ENCODE measurements at places on chromosomes 7 and 10. TPM values are rescaled to one million over a fixed set of nuclear protein-coding genes. Genes with fewer than 3 reads are reported as not detected.
A peak's percentile ranks its signal among the peaks of the same experiment; 100 is the strongest.

DNA sequence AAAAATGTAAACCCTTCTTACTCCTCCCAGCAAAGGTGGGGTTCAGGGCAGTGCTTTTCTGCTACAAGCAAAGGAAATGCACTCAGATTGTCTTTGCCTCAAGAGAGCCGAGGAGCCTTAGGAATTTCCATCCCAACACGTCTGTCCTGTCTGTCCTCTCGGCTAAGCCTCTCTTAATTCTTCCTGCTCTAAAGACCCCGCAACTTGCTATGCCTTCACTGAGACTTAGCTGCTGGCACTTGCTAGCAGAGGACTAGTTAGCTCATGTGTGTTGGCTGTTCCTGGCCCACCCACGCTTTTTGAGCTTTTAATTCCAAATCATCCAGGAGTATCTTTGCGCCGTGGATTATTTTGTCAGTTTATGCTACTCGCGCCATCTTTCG is 481 bp upstream of the NPM3 start:
- DNase-seq = no peak
- no peaks in the 10 kb centered on the region for H3K27me3 ChIP-seq
- peak overlapping the region; percentile 85 for H3K4me3 ChIP-seq
- peak overlapping the region; percentile 71 for H3K27ac ChIP-seq
- peaks cover 37% of the 10 kb centered on the region for H3K4me1 ChIP-seq
- peaks cover 12% of the 10 kb centered on the region for H3K36me3 ChIP-seq

IFIT1 gene
- 18.8 TPM for total RNA-seq

RBM48 gene
- 8.5 TPM for total RNA-seq

DNA sequence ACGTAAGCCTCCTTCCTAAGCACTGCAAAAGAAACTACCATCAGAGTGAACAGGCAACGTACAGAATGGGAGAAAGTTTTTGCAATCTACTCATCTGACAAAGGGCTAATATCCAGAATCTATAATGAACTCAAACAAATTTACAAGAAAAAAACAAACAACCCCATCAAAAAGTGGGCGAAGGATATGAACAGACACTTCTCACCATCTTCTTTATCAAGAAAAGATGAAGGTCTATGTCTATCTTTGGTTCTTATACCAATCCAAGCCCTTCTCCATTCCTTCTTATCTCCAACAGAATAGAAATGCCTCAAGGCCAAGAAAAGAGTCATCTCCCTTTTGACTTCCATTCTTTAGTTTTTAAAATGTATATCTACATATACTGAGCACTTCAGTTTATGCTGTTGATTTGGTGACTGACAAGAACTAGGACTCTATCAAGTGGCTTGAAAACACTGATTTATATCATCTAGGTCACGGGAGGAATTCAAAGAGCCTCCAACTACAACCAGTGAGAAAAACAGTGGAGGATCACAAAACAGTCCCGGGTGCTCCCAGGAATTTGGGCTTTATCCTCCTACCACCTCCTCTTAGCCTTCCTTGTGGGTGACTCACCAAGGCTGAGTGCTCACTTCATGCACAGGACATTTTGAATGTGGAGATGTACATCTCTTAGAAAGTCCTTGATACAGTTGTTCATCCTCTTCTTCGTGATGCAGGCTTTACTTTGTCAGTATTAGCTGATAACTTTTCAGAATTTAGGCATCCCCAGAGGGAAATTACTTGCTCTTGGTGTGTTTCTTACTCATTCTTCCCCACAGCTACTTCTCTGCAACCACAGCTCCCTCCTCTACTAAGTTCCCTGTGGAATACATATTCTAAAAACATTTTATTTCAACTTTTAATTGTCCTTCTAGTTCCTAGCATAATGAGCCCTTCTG is 15.4 kb downstream of the TAS2R41 start:
- no peak overlapping the region for H3K4me3 ChIP-seq
- H3K27ac ChIP-seq = no peak overlapping the region
- no peaks in the 10 kb centered on the region for H3K36me3 ChIP-seq
- DNase-seq = no peak
- no peaks in the 10 kb centered on the region for H3K4me1 ChIP-seq

GRCh38 chr7:144527051-144527471 is 123.6 kb upstream of the NOBOX start:
- no peak overlapping the region for H3K27ac ChIP-seq
- H3K36me3 ChIP-seq = no peaks in the 10 kb centered on the region
- no peaks in the 10 kb centered on the region for H3K27me3 ChIP-seq
- H3K4me1 ChIP-seq = peaks cover 10% of the 10 kb centered on the region
- no peak for DNase-seq

GAD2 gene
- total RNA-seq = not detected

GRCh38 chr7:83648464-83649241 is at the start of gene SEMA3E:
Gene SEMA3E (minus strand): TSS chr7:83649139.
- no peaks in the 10 kb centered on the region for H3K4me1 ChIP-seq
- no peaks in the 10 kb centered on the region for H3K36me3 ChIP-seq
- no peak within 1 kb of the TSS for H3K27ac ChIP-seq
- DNase-seq = no peak
- H3K4me3 ChIP-seq = no peak within 1 kb of the TSS

DNA sequence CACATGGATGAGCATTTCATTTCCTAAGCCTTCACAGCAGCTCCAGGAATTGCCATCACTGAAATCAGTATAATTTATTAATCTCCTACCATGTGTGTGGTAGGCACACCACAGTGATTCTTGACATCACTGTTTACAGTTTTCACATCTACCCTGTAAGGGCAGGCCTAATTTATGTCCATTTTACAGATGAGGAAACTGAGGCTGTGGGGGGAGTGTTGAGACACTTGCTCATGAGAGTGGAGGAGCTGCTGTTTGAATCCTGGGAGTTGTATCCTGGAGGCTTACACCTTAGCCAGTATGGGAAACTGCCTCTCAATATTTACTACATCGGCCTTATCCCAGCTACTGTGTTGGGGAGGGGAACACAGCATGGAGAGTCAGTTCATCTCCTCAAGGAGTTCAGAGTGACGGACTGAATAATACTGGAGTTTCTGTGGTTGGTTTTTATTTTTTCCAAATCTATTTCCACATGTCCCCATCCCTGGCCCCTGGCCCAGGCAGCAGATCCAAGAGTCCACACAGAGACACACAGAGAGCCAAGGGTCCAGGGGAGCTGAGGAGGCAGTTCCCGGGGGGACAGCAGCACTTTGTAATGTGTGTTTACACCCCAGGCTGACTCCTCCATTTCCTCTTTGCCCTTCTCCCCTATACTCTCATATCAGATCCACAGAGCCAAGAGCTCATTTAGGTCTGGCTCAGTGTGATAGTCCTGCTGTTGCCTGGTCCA is 13.2 kb downstream of the UBTD1 start:
- H3K4me3 ChIP-seq = no peak overlapping the region
- no peak overlapping the region for H3K27ac ChIP-seq
- peaks cover 5% of the 10 kb centered on the region for H3K27me3 ChIP-seq
- H3K4me1 ChIP-seq = no peaks in the 10 kb centered on the region
- no peaks in the 10 kb centered on the region for H3K36me3 ChIP-seq

DNA sequence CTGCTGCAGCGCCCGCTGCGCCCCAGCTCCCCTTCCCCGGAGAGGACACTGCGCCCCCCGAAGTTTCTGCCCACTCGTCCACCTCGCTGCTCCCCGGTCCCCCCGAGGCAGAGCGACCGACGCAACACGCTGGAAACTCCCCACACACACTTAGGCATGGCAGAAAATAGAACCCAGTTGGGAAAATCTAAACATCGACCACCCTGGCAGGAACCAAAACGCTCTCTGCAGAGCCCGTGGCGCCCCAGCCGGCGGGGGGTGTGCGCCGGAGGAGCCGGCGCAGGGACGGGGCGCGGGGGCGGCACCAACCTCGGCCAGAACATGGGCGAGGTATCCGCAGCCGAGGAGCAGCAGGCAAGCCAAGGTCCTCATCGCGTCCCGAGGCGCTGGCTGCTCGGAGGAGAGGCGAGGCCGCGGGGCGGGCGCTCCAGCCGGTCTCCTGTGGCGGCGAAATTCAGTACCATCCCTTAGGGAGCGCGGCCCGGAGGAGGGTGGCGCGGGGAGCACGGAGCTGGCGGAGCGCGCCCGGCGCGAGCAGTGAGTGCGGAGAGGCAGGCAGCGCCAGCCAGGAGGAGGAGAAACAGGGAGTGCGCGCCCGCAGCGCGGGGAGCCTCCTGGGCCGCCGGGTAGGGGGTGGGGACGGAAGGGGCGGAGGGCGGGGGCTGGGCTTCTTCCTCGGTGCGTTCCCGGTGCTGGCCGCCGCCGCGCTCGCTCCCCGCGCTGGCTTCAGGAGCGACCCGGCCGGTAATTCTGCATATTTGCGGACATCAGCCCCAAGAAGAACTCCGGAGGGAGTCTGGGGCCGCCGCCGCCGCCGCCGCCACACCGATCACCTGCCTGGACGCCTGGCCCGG is 789 bp downstream of the PDGFA start:
- H3K4me1 ChIP-seq = peaks cover 16% of the 10 kb centered on the region
- no peak overlapping the region for H3K27ac ChIP-seq
- DNase-seq = no peak
- H3K4me3 ChIP-seq = peak overlapping the region; percentile 64
- no peaks in the 10 kb centered on the region for H3K36me3 ChIP-seq

TSPAN13 gene
- 0.35 TPM for total RNA-seq

- no peak for DNase-seq
- H3K4me3 ChIP-seq = no peak overlapping the region
- H3K27me3 ChIP-seq = peaks cover 11% of the 10 kb centered on the region
These were observed 37.9 kb upstream of the RASGEF1A start for GRCh38 chr10:43304687-43305333.

DNA sequence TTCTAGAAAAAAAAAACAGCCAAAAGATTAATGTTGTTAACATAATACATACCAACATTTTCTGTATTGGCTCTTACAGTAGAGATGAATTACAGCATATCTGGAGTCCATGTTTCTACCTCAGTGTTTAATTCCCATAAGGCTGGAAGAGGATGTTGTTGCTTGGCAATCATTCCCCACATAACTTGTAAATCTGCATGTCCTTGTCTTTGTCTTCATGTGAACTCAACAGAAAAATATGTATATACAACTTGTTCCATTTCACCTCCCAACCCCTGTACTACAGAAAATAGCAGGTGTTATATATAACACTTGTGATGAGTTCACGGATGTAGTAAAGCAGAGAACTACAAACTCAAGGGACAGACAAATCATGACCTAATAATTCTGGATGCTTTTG is 160.9 kb upstream of the SEMA3C start:
- H3K4me3 ChIP-seq = no peak overlapping the region
- H3K27ac ChIP-seq = no peak overlapping the region
- H3K27me3 ChIP-seq = no peaks in the 10 kb centered on the region
- H3K36me3 ChIP-seq = no peaks in the 10 kb centered on the region

WEE2 gene
- not detected for total RNA-seq

DNA sequence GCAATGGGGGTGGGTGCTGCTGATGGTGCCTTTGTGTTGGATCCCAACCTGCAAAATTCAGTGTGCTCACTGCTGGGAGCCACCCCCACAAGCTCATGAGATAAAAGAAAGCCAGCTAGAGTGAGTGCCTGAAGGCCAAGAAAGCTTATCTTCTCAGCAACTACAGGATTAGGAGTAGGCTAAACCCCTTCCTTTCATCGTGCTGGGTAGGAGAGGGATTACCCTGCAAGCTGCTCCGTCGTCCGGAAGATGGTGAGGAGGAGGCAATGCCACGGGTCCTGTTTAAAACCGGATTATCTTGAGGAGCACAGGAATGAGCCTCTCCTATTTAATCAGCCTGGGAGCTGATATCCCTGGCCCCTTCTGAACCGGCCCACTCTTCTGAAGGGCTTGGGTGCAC is 258.0 kb downstream of the GALNT17 start:
- DNase-seq = no peak
- H3K27ac ChIP-seq = no peak overlapping the region
- no peaks in the 10 kb centered on the region for H3K36me3 ChIP-seq
- no peaks in the 10 kb centered on the region for H3K27me3 ChIP-seq

BMPER gene
- total RNA-seq = not detected

ITIH5 gene
- total RNA-seq = 0.05 TPM

DNA sequence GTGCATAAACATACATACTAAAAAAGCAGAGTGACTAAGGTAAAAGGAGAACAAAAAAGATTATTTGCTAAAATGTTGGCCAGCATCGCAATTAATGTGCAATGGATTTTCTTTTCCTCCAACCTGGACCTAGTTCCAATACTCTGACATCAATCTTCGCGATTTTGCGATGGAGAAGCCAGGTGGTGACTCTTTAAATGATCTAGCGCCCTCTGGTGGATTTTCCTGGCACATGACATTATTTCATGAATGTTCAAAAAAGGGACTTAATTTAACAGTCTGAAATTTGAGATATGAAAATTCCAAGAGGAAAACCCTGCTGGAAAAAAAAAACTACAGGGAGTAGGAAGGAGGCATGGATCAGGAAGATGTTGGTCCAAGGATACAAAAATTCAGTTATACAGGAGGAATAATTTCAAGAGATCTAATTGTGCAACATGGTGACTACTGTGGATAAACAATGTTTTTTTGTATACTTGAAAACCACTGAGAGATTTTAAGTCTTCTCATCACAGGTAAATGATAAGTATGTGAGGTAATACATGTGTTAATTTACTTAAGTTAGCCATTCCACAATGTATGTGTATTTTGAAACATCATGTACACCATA is 4.3 kb upstream of the KCNMA1 start:
- no peak overlapping the region for H3K27ac ChIP-seq
- H3K36me3 ChIP-seq = no peaks in the 10 kb centered on the region
- no peak overlapping the region for H3K4me3 ChIP-seq
- H3K4me1 ChIP-seq = 0 out of 2 replicates have a peak, but pooled peaks cover 2% of the 10 kb centered on the region

CNPY1 gene
- not detected for total RNA-seq

DNA sequence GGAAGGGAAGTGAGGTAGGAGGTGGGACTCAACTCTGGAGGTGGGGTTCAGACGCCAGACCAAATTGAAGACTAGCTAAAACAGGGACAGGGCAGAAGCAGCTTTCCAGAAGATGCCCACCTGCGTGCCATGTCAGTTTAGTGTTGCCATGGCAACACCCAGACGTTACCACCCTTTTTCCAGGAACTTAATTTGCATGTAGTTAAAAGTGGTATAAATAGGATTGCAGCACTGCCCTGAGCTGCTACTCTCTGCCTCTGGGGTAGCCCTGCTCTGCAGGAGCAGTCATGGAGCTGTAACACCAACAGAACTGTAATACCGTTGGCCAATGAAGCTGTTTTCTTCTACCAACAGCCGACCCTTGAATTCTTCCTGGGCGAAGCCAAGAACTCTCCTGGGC is 93.8 kb downstream of the PRKCQ start:
- no peak for DNase-seq
- no peak overlapping the region for H3K27ac ChIP-seq
- no peaks in the 10 kb centered on the region for H3K27me3 ChIP-seq
- H3K4me3 ChIP-seq = no peak overlapping the region
- H3K4me1 ChIP-seq = no peaks in the 10 kb centered on the region
- no peaks in the 10 kb centered on the region for H3K36me3 ChIP-seq

GRCh38 chr7:127708788-127709187 is 56.8 kb downstream of the SND1 start:
- peaks cover 13% of the 10 kb centered on the region for H3K36me3 ChIP-seq
- DNase-seq = peak; percentile 34
- H3K4me3 ChIP-seq = no peak overlapping the region
- H3K27ac ChIP-seq = no peak overlapping the region

GRCh38 chr10:1648648-1649047 is 88.7 kb downstream of the ADARB2 start:
- H3K4me3 ChIP-seq = no peak overlapping the region
- DNase-seq = peak; percentile 25

MSMB gene
- total RNA-seq = not detected

- H3K36me3 ChIP-seq = no peaks in the 10 kb centered on the region
- no peak overlapping the region for H3K27ac ChIP-seq
- H3K4me3 ChIP-seq = no peak overlapping the region
- 0 out of 2 replicates have a peak, but pooled peaks cover 3% of the 10 kb centered on the region for H3K27me3 ChIP-seq
- no peak for DNase-seq
These were observed 14.0 kb upstream of the CTBP2 start for GRCh38 chr10:125174360-125174759.

INSIG1 gene
- 119 TPM for total RNA-seq

- DNase-seq = no peak
- H3K27ac ChIP-seq = no peak overlapping the region
- H3K4me1 ChIP-seq = peaks cover 17% of the 10 kb centered on the region
- no peaks in the 10 kb centered on the region for H3K27me3 ChIP-seq
These were observed 33.7 kb downstream of the MINPP1 start for GRCh38 chr10:87538092-87539015.

All from GM12878 (cell line).